ENCODE measurements at places on chromosomes 7 and 10.

GRCh38 chr10:35359056-35359455 lies 22.7 kb downstream of the CCNY start:
- no peak for DNase-seq

GRCh38 chr7:143318661-143319060 lies 2.8 kb downstream of the CLCN1 start:
- no peak for DNase-seq

GRCh38 chr7:36949711-36950600 lies 225.7 kb upstream of the AOAH start:
- DNase-seq: no peak

DNA sequence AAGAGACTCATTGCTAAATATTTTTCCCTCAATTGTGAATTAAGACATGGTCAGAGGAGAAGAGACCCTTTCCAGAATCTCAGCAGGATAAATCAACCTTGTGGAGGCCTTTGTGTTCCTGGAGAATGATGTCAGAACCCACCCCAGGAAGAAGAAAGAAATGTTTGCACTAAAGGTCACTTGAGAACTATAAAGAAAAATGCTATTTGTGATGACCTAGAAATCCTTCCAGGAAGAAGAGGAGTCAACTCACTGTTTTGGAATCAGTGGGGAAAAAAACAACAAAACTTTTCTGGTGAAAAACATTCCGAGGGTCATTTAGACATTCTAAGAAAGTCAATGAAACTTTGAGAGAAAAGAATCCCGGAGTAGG lies 129.1 kb upstream of the ANKRD1 start:
- DNase-seq: no peak

GRCh38 chr10:132311338-132311939 lies 3.7 kb upstream of the STK32C start:
- no peak for DNase-seq

Data from stimulated activated CD8-positive, alpha-beta memory T cell treated with anti-CD3 and anti-CD28 coated beads, Interleukin-7, amount 100 ng/mL, for 48 hours (primary cell).